Stimulated activated CD8-positive, alpha-beta memory T cell treated with anti-CD3 and anti-CD28 coated beads, Interleukin-4, amount 100 ng/mL, for 4 hours (primary cell): ENCODE measurements at places on chromosomes 3 and 15.

- no peak for DNase-seq
These were observed 226.8 kb upstream of the BHLHE40 start for GRCh38 chr3:4752201-4753072.

- DNase-seq, result no peak
These were observed 226.0 kb upstream of the CGNL1 start for GRCh38 chr15:57150066-57150865.

DNA sequence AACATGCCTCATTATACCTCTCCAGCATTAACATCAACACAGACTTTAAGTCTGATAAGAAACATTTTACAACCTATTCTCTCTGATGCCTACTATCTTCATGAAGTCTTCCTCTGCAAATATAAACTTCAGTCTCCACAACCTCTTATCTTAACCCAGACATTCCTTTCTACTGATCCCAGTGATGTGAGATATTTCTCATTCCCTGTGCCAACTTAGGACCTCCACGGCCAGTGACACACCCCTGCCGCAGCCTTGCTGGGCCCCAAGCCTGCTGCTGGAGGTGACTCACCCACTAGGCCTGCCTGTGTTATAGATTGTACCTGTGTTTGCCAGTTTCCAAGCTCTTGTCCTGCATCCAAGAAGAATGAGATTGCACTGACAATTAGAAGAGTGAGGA is 734.5 kb upstream of the CADM2 start:
- no peak for DNase-seq

GRCh38 chr3:128745742-128746141 is 19.8 kb downstream of the RAB7A start:
- no peak for DNase-seq

DNA sequence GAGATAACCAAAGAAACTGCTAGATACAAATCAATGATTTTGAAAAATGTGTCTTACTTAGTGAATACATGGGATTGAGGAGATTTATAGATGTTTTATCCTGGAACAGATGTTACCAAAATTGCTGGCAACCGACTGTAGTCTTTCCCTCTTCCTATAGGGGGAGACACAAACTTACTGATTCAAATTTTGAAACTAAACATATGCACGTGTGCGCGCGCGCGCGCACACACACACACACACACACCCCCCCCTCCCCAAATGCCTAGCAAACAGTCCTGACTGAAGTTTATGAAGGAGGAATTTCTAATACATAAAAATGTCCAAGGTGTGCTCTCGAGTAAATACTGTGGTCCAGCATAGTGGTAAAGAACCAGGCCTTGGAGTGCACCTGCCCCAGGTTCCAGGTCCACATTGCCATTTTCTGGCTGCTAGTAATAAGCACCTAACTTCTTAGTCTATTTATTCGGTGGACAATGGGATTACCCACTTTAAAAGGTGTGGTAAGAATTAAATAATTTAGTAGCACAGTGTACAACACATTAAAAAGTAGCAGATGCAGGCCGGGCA is 18.5 kb upstream of the C3orf62 start:
- no peak for DNase-seq

GRCh38 chr15:84727429-84727828 is 11.5 kb upstream of the SEC11A start:
- DNase-seq, result no peak

GRCh38 chr3:117427081-117427480 is 717.5 kb downstream of the TUSC7 start:
- no peak for DNase-seq

DNA sequence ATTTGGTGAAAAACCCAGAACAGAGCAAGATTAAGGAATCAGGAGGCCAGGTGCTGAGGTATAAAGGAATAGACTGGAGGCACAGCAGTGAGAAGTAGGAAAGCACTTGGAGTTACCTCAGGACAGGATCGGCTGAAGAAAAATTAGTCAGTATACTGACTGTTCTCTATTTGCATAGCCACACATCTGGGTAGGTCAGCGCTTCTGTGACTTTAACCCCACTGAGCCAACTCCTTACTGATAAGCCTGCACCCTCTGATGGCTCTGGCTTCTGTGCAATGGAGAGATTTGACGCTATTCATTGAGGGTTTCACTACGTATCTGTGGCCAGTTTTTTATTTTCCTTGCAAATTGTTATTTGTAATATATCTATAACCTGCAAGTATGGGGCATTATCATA is 22.3 kb downstream of the MECOM start:
- no peak for DNase-seq

DNA sequence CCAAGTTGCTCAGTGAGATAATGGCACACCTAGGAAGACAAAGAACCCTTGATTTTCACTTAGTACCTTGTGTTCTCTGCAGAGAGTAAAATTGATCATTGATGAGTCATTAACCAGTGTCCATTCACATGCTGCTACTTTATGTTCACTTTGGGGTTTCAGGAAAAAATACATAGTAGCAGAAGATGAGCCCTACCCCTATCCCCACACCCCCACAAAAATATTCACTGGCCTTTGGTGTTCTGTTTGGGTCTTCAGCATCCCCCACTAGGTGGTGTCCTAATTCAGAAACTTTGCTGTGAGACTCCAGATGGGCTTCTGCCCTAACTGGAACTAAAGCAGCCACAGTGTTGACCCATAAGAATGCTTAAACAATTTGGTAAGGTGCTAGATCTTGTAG is 178.8 kb downstream of the KLHL25 start:
- no peak for DNase-seq

DNA sequence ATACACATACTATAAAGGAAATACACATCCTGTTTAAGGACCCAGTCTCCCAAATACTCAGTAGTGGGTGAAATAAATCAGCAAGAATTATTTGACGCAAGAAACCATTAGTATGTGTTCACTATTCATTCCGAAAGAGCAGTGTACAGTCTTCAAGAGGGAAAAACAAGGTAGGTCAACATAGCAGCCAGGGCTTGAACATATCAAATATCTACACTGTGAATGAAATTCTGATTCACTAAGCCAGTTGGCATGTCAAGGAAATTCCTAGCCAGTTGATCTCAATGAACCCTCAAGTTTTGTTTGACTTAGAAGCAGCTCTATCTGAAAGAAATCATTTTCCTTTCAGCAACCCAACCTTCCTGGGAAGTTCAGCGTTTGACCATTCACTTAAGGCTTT is 99.0 kb downstream of the CNTN3 start:
- DNase-seq, result no peak

GRCh38 chr3:88188436-88188835 is 38.7 kb downstream of the C3orf38 start:
- no peak for DNase-seq

DNA sequence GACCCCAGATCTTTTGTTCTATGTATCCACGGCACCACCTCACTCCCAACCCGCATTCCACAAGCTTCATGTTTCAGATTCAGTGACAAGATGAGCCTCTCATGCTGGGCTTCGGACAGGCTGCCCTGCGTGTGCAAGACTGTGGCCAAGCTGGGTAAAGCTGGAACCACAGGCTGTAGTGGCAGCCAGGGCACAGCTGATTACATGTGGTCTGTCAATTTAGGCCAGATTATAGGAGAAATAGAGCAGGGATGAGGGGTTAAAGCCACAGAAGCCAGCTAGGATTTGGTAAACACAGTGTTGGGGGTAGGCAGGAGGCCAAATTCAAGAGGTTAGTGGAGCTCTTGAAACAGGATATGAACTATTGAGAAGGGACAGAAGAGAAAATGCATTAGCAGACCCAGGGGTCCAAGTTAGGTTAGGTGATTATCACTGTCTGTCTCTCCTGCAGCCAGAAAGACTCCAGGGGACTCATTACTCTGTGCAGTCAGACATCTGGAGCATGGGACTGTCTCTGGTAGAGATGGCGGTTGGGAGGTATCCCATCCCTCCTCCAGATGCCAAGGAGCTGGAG is 12.9 kb downstream of the SNAPC5 start:
- DNase-seq, result no peak

DNA sequence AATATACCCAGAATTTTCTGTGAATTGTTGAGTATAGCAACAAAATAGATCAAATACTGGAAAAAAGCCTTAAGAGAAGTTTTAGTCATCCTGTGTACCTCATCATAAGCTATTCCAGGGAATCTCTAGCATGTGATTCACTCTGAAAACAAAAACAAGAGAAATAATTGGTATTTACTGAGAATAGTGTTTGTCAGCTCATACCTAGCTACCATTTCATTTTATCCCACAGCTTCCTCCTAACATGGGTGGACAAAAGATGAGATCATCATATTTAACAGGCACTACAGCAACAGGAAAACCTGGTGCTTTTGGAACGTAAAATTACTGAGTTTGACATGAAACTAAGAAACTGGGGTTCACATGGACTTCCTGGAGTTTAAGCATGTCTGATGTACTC is 753.5 kb upstream of the NECTIN3 start:
- no peak for DNase-seq

DNA sequence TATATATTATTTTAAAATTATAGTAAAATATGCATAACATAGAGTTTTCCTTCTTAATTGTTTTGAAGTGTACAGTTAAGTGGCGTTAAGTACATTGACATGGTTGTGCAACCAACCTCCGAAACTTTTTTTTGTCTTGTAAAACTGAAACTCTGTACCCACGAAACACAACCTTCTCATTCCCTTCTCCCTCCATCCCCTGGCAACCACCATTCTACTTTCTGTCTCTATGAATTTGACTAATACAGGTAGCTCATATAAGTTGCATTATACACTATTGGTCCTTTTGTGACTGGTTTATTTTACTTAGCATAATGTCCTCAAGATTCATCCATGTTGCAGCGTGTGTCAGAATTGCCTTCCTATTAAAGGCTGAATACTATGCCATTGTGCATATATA is 179.4 kb downstream of the SATB1 start:
- DNase-seq, result no peak

GRCh38 chr3:33526787-33527186 is 86.6 kb upstream of the UBP1 start:
- no peak for DNase-seq

DNA sequence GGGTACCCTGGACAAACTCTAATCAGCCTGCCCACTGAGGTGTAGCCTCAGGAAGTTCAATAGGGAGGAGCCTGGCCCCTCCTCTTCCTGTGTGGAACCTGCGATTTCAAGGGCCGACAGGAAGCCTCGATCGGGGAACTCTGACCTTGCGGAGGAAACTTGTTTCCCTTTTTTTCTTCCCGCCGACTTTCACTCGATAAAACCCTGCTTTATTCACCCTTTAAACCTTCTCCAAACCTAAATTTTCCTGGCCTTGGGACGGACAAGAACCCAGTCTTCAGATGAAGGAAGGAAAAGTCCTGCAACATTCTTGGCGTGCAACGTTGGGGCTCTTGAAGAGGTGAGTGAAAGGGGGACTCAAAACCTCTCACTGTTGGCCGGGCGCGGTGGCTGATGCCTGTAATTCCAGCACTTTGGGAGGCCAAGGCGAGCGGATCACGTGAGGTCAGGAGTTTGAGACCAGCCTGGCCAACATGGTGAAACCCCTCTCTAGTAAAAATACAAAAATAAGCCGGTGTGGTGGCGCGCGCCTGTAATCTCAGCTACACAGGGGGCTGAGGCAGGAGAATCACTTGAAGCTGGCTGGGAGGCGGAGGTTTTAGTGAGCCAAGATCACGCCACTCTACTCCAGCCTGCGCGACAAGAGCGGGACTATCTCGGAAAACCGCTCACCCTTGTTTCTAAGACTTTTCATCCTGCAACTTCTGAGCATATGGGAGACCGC is 208.2 kb downstream of the ZNF385D start:
- no peak for DNase-seq
